Activated CD4-positive, alpha-beta T cell treated with anti-CD3 and anti-CD28 coated beads for 4 hours (primary cell): ENCODE measurements at places on chromosomes 7 and 10.

DNA sequence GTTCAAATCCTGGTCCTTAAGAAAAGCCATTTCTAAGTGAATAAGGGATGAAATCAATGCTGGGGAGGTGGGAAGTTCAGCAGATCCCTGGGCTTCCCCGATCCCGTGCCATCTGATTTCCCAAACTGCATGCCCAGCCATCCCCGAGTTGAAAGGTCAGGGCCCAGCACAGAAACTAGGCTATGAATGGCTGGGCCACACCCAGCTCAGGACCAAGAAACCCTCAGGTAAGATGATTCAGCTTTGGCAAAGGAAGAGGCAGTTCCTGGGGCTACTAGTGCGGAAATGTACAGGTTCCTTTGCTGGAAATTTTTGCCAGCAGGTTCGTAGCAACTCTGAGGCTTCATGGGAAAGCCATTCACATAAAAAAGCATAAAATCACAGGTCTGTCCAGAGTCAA, 182.7 kb downstream of the FAM107B start:
- no peak for DNase-seq

- DNase-seq: no peak
Measured at GRCh38 chr10:129725890-129726631, 238.0 kb downstream of the EBF3 start.

- DNase-seq: no peak
Measured at GRCh38 chr10:124711145-124711544, 33.0 kb downstream of the FAM53B start.

DNA sequence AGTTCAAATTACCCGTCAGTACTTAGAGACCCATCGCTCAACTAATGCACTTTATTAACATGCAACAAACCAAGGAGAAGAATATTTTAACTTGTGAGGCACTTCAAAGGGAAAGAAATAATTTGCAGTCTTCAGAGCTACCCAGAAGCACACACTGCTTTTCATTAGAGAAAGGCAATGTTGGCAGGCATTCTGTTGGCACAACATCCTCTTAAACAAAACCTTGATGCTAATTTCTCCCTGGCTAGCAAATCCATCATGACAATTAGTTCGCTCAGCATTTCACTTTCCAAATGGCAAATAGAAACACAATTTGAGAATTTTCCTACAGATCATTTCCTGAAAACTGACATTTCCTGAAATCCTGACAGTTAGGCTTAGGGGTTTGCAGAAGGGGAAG, 155.6 kb upstream of the FAM13C start:
- DNase-seq: no peak

DNA sequence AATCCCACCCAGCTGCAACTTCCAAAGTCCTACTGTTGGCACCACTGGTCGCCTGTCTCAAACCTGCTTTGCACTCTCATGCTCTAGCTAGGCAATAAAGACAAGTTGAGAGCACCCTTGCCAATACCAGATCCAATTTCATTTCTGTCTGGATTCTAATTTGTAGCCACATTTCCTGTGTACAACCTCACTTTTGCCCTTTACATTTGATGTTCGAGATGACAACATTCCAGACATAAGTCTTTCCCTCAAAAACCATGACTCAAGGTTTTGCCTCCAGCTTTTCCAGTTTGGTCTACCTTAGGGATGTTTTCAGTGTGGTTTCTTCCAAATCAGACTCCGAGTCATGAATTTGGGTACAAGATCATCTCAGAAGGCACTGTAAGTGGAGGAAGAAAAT, 309.0 kb downstream of the GPAM start:
- no peak for DNase-seq

- DNase-seq: no peak
Measured at GRCh38 chr7:149885191-149886017, 11.6 kb downstream of the ATP6V0E2 start.

DNA sequence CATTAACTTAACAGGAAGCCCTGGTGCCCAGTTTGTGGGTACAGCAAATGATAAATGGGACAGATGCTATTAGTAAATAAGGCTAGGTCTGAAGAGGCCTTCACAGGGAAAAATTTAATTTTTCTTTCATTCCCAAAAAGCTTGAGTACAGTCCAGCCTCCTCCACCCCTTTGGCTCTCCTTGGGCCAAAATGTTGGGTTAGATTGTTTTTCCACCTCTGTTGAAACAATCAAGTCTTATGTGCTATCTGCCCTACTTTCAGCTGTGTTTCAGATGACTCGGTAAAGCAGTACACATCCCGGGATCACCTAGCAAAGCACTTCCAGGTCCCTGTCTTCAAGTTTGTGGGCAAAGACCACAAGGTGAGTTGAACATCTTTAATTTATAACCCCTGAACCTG, 24.3 kb downstream of the PLA2G12B start:
- DNase-seq: no peak

- DNase-seq: no peak
Measured at GRCh38 chr7:36090976-36091873, 61.8 kb upstream of the EEPD1 start.

- no peak for DNase-seq
Measured at GRCh38 chr10:33365301-33365700, 30.8 kb upstream of the NRP1 start.

DNA sequence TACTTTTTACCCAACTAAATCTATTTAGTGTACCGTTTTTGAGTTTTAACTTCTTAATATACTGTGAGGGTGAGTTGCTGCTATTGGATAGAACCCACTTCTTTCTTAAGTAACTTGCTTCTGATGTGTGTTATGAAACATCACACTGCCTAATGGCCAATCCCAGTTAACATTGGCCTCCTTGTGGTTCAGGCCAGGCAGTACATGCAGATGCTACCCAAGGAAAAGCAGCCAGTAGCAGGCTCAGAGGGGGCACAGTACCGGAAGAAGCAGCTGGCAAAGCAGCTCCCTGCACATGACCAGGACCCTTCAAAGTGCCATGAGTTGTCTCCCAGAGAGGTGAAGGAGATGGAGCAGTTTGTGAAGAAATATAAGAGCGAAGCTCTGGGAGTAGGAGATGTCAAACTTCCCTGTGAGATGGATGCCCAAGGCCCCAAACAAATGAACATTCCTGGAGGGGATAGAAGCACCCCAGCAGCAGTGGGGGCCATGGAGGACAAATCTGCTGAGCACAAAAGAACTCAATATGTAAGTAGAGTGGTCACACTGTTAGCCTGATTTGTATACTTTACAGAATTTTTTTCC, 39.7 kb downstream of the TES start:
- DNase-seq: no peak

DNA sequence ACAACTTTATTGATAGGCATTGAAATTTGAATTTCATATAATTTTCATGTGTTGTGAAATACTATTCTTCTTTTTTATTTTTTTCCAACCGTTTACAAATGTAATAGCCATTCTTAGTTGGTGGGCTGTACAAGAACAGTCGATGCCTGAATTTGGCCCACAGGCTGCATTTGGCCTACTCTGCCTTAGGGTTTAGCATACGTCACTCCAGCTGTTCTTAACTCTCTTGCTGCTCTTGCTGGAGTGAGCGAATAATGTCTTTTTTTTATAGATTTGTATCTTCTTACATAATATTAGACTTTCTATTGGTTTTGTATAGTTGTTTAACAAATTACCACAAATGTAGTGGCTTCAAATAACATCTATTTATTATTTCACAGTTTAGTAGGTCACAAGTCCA, 163.4 kb upstream of the MKI67 start:
- no peak for DNase-seq

- DNase-seq: no peak
Measured at GRCh38 chr7:37665352-37666022, 18.1 kb upstream of the GPR141 start.

DNA sequence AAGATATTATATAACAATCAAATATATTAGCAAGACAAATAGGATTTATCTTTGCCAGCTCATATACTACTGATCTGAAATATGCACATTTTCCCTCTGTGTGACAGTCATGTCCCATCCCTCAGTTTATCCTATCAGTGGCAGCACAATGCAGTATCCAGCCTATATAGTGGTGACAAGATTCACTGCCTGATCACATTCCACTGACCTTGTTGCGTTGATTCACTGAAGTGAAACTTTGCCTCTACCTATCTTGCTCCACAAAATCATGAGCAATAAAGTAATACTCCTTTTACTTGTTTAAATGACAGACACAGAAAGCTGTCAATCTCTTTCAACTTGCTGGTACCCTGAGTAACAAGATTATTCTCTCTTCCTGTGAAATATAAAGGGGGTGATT, 6.3 kb downstream of the PSMA2 start:
- no peak for DNase-seq

- no peak for DNase-seq
Measured at GRCh38 chr7:50684713-50685075, 98.0 kb downstream of the GRB10 start.

DNA sequence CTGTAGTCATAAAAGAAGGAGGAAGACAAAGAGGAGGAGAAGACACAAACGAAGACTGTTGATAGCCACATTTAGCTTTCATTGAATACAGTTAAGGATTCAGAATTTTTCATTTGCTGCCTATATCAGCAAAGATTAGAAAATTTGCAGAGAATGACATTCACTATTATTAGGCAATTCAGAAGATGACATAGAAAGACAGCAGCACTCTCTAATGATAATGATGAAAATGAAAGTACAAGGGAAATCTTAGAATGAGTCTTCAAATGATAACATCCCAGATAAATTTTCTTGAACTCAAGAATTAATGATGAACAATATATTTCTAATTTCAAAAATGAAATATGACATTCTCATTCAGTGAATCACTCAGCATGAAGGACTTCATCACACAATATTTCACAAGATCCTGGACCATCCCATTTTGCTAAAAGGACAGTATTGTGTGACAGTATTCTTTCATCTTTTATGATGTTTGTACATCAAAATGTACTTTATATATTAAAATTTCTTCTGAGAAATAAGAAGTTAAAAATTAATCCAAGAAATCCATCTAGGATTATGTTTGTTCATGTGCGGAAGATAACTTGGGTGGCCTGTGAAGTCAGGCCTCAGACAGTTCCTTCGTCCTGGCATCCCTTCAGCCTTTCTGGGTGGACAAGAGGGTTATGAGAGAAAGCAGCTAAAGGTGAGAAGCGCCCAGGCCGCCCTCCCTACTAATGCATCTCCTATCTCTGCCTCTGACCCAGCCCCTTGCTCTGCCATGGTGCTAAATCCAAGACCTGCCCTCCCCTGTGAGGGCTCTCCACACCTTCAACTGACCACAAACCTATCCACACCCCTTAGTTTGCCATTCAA, 47.4 kb upstream of the CAMK2B start:
- no peak for DNase-seq

GRCh38 chr10:34719746-34720145, 95.3 kb downstream of the PARD3 start:
- DNase-seq: no peak
